Stimulated activated CD4-positive, alpha-beta T cell treated with anti-CD3 and anti-CD28 coated beads, Interleukin-4, amount 100 ng/mL, for 4 hours (primary cell): ENCODE measurements at places on chromosomes 4 and X.

DNA sequence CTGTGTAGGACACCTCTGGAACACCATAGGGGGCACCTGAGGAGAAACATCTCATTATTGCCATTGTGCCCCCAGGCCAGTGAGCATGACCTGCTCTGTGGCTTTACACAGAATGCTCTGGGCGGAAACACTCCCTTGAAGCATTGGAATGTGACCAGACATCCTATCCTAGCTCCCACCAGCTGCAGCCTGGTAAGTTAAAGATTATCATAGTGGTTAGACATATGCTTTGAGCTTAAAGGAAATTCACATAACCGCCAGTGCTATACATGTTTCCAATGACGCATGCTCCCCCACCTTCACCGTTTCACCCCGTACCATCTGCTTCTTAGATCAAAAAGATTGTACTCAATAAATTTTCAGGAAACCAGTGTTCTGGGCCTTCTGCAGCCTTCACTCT lies 217.7 kb upstream of the CENPE start:
- no peak for DNase-seq

GRCh38 chrX:136168929-136169735 lies 21.8 kb downstream of the FHL1 start:
- no peak for DNase-seq

DNA sequence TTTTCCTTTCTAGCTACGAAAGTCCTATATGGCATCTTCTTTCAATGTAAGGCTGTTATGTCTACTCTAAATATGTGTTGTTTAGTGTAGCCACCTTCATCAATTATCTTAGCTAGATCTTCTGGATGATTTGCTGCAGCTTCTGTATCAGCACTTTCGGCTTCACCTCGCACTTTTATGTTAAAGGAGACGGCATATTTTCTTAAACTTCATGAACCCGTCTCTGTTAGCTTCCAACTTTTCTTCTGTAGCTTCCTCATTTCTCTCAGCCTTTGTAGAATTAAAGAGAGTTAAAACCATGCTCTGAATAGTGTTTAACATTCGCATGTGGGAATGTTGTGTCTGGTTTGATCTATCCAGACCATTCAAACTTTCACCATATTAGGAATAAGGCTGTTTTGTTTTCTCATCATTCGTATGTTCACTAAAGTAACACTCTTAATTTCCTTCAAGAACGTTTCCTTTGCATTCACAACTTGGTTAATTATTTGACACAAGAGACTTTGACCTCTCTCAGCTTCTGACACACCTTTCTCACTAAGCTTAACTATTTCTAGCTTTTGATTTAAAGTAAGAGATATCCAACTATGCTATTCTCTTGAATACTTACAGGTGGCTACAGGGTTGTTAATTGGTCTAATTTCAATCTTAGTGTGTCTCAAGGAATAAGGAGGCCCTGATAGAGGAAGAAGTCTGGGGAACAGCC lies 476.8 kb downstream of the GABRG1 start:
- DNase-seq = no peak

DNA sequence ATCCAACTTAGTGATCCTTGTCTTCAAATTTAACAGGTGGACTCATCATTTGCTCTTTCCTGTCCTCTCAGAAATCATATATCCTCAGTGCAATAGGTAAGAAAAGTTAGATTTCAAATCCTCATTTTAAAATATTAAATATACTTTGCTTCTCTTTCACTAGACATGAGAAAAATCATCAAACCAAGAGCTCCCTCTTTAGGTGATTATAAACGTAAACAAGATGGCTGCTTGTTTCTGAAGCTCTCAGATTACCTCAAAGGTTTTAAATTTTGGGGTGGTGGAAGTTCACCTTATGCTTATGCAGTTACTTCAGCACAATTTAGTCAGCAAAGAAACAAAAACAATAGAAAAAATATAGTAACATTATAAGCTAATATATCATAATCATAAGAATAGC lies 27.3 kb downstream of the CSN3 start:
- DNase-seq = no peak

- no peak for DNase-seq
Measured at GRCh38 chr4:28350485-28350884, 1489.8 kb downstream of the STIM2 start.

GRCh38 chr4:111601671-111602070 lies 543.6 kb upstream of the FAM241A start:
- no peak for DNase-seq

DNA sequence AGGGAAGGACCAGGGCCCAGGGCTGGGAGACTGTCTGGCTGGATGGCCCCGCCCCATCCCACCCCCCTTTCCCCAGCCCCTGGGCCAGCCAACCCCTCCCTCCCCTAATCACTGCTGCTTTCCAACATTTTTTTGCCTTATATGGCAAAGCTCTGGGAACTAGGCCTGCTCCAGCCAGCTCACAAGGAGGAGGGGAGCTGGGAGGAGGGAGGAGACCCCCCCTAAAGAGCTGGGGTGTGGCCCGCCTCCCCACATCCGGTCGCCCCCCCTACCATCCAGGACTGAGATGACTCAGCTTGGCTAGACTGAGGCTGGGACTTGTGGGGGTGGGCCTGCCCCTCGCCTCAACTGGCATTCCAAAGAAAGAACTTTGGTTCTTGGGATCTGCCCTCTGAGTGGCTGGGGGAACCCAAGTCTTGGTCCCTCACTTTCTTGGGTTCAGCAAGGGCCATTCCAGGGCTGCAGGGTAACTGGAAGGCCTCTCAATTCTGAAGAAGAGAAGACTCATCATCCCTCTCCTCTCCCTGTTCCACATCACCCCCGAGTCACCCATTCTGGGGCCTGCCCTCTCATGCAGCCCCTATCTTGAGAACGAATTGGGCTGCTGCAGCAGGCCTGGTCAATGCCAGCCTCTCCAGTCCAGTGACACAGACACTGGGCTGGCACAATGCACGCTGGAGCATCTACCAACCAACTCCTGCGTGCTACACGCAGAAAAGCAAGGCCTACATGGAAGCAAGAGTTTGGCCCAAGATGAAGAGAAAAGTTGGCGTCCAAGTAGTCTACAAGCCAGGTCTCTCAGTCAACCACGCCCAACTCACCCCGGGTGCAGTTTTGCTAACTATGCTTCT lies 4.8 kb downstream of the FLNA start:
- DNase-seq = peak; percentile 67

DNA sequence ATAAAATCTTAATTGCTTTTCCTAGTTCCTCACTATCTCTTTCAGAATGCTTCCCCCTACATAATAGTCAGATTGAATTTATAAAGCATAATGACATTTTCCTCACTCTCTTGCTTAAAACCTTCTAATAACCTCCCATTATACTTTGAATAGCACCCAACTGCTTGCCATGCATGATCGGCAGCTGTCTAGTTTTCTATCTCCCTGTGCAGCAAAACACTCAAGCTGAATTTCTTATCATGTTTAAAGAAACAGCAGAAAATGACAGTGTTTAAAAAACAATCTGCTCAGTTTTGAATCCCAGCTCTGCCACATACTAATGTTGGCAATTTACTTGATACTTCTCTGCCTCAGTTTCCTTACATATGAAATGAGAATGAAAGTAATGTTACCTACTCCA lies 947.1 kb upstream of the HS3ST1 start:
- no peak for DNase-seq

DNA sequence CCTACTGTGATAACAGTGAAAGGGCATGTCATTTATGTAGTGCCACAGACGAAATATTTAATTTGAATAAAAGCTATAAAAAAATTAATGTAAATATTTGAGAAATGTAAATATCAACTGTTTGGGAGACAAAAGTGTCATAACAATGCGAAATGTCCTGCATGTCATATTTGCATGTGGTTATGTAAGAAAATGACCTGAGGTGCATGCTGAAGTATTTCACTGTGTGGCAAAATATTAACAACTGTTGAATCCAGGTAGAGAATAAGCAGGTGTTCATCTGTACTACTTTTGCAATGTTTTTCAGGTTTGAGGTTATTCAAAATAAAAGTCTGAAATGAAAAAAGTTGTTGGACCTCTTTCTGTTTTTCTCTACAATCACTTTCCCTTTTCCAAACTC lies 30.9 kb downstream of the PROM1 start:
- no peak for DNase-seq

DNA sequence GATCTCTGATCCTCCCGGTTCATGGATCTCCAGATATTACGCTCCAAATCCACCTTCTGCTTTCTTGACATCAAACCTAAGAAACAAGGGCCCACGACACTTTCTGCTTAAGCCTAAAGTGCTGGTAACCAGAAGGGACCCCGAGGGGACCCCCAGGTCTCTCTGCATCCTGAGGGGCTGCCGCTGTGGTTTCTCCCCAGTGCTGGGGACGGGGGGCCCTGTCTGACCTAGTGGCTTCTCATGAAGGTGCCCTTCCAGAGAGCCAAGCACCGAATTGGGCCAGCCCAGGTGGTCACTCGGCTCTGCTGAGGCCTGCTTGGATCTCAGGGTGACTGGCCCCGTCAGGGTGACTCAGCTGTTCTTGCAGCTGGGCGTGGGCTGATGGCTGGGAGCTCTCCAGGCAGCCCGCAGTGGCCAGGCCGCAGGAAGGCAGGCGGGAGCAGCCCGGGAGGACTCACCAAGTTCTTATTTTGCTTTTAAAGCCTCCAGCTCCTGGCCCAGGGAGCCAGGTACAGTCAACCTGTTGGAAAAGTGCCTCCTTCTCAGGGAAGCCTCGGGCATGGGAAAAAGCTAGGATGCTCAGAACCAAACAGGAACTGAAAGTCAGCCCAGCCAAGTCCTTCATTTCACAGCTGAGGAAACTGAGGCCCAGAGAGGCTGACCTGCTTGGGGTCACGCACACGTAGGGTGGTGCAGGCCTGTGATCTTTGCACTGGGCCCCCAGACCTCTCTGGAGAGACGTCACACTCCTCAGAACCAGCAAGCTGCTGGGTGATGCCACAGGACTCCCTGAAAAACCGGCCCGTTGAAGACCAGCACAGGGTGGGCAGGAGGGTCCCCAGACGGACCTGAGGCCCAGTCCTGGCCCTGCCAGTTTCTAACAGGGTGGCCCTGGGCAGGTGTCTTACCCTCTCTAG lies 16.7 kb downstream of the BLOC1S4 start:
- no peak for DNase-seq

DNA sequence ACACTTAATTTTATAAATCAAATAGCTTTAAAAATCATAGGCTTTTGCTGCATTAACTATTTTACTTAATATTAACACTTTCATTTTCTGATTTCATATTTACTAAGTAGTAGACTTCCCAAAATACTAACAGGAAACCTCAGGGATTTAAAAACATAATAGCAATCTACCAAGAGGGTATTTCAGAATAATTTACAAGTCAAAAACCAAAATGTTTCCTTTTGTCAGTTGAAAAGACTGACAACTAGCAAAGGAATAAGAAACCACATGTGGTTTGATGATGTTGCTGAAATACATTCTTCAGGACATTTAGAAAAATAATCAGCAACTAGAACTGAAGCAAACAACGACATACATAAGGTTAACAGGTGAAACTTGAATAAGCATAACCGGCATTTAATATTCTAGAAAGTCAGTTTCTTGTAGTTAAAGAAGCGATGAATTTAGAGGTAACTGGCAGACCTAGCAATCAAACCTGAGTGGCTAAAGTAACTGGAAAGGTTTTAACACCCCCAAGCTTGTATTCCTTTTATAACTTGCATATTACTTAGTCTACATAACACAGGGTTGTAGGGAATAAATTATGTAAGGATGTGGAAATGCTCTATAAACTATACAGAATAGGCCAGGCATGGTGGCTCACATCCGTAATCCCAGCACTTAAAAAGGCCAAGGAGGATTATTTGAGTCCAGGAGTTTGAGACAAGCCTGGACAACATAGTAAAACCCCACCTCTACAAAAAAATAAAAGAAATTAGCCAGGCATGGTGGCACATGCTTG lies 40.0 kb downstream of the DHX15 start:
- no peak for DNase-seq

DNA sequence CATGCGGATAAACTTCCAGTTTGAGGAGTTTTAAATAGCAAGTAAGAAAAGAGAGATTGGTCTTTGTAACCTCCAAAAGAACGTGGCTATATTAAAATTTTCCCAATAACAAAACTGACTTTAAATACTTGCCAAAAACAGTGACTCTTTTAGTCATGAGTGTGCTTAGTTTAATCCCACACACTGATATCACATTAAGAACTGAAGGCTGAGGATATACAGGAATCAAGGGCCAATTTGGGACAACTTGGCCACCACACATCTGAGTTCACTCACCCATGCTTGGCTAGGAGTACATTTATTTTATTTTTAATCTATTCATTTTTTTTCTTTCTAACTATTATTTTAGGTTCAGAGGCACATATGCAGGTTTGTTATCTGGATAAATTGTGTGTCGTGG lies 110.2 kb downstream of the APBB2 start:
- DNase-seq = no peak

DNA sequence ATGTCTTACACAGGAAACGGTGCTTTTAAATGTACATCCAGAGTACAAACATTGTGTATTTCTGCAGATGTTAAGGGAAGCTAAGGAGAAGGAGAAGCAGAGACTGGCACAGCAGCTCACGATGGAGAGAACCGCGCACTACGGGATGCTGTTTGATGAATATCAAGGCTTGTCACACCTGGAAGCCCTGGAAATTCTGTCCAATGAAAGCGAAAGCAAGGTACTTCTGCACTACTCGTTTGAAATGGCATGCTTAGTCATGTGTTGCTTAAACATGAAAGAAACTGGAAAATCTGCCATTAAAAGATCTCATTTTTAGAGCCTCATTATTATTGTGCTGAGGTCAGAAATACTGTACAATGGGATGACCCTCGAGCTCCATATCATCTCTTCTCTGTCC lies 47.2 kb downstream of the FAM114A1 start:
- no peak for DNase-seq

- no peak for DNase-seq
Measured at GRCh38 chr4:41323179-41323578, 66.5 kb downstream of the UCHL1 start.

DNA sequence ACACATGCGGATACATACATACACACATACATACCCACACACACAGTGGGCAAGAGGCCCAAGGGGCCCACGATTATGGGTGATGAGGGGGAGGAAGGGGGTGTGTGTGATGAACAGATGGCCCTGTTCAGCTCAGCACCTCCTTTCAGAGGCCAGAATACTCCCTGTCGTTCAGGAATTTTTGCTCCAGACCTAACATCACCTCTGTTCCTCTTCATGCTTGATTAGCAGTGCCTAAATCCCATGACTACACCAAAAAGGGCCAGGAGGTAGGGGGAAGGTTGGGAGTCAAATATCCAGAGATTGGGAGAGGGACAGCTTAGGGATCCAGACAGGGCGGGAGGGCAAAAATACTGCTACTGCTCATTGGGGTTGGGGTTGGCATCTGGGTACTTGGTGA lies 42.7 kb downstream of the SMC1A start:
- DNase-seq = no peak

DNA sequence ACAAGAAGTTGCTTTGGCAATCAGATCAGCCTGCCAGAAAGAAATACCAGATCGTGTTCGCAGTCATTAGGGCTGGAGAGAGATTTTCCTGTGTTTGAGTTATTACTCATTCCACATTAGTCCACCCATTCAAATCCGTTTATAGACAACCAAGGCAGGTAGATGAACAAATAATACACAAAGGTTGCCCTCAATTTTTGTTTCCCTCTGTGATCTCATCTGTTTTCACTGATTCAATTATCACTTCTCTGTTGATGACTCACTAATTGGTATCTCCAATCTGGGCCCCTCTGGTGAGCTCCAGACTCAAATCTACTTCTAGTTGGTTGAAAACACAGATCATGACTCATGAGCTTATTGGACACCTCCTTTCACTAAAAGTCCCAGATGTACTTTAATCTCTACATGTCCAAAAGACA lies 54.5 kb downstream of the CHM start:
- DNase-seq = no peak
